T-helper 17 cell (primary cell): ENCODE measurements at places on chromosomes 7 and 10.
A peak's percentile ranks its signal among the peaks of the same experiment; 100 is the strongest.

GRCh38 chr7:17617380-17617779 is 318.9 kb downstream of the AHR start:
- H3K27me3 ChIP-seq, result peaks cover 6% of the 10 kb centered on the region
- DNase-seq, result no peak
- H3K36me3 ChIP-seq, result no peaks in the 10 kb centered on the region
- H3K4me3 ChIP-seq, result no peak overlapping the region
- no peaks in the 10 kb centered on the region for H3K4me1 ChIP-seq

- H3K4me1 ChIP-seq, result peaks cover 20% of the 10 kb centered on the region
- no peak overlapping the region for H3K4me3 ChIP-seq
- H3K36me3 ChIP-seq, result peaks cover 2% of the 10 kb centered on the region
- no peak overlapping the region for H3K27ac ChIP-seq
- DNase-seq, result no peak
Measured at GRCh38 chr7:22683379-22683778, 43.6 kb upstream of the IL6 start.

- no peak overlapping the region for H3K4me3 ChIP-seq
- no peaks in the 10 kb centered on the region for H3K27me3 ChIP-seq
- H3K36me3 ChIP-seq, result no peaks in the 10 kb centered on the region
- no peak overlapping the region for H3K27ac ChIP-seq
Measured at GRCh38 chr7:102842284-102842683, 70.5 kb upstream of the LRRC17 start.

- H3K4me3 ChIP-seq, result no peak overlapping the region
- no peak overlapping the region for H3K27ac ChIP-seq
- no peak for DNase-seq
- H3K27me3 ChIP-seq, result peaks cover 48% of the 10 kb centered on the region
- H3K36me3 ChIP-seq, result no peaks in the 10 kb centered on the region
Measured at GRCh38 chr10:123945325-123945920, 53.8 kb upstream of the CPXM2 start.

GRCh38 chr10:131537281-131537680 is 225.8 kb upstream of the TCERG1L start:
- H3K27ac ChIP-seq, result no peak overlapping the region
- no peaks in the 10 kb centered on the region for H3K36me3 ChIP-seq
- H3K4me1 ChIP-seq, result no peaks in the 10 kb centered on the region
- peaks cover 8% of the 10 kb centered on the region for H3K27me3 ChIP-seq
- H3K4me3 ChIP-seq, result no peak overlapping the region
- no peak for DNase-seq

GRCh38 chr10:28331841-28332240 is 29.0 kb upstream of the MPP7 start:
- no peaks in the 10 kb centered on the region for H3K27me3 ChIP-seq
- no peaks in the 10 kb centered on the region for H3K36me3 ChIP-seq
- peak overlapping the region; percentile 92 for H3K4me3 ChIP-seq
- no peak for DNase-seq

DNA sequence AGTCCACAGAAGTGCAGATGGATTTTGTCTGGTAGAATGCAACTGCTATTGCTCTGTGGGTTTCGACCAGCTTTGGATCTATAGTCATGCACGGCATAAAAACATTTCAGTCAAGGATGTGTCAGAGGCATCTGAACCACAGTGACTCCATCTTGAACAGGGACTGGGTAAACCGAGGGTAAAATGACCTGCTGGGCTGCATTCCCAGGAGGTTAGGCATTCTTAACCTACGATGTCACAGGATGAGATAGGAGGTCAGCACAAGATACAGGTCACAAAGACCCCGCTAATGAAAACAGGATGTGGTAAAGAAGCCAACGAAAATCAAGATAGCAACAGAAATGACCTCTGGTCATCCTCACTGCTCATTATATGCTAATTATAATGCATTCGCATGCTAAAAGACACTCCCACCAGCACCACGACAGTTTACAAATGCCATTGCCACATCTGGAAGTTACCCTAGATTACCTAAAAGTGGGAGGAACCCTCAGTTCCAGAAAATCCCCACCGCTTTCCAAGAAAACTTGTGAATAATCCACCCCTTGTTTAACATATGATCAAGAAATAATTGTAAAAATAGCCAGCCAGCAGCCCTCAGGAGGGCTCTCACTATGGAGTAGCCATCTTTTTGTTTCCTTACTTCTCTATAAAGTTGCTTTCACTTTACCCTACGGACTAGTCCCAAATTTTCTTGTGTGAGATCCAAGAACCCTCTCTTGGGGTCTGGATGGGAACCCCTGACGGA is 50.7 kb upstream of the CPXM2 start:
- H3K36me3 ChIP-seq, result no peaks in the 10 kb centered on the region
- no peak overlapping the region for H3K27ac ChIP-seq
- H3K27me3 ChIP-seq, result peaks cover 23% of the 10 kb centered on the region
- peaks cover 2% of the 10 kb centered on the region for H3K4me1 ChIP-seq

GRCh38 chr10:74103560-74104258 is 46.9 kb downstream of the AP3M1 start:
- H3K27ac ChIP-seq, result peak overlapping the region; percentile 45
- H3K4me1 ChIP-seq, result peaks cover 18% of the 10 kb centered on the region
- DNase-seq, result no peak

GRCh38 chr10:122246830-122247520 is 24.1 kb upstream of the BTBD16 start:
- no peak for DNase-seq
- H3K4me1 ChIP-seq, result no peaks in the 10 kb centered on the region
- H3K27ac ChIP-seq, result no peak overlapping the region

DNA sequence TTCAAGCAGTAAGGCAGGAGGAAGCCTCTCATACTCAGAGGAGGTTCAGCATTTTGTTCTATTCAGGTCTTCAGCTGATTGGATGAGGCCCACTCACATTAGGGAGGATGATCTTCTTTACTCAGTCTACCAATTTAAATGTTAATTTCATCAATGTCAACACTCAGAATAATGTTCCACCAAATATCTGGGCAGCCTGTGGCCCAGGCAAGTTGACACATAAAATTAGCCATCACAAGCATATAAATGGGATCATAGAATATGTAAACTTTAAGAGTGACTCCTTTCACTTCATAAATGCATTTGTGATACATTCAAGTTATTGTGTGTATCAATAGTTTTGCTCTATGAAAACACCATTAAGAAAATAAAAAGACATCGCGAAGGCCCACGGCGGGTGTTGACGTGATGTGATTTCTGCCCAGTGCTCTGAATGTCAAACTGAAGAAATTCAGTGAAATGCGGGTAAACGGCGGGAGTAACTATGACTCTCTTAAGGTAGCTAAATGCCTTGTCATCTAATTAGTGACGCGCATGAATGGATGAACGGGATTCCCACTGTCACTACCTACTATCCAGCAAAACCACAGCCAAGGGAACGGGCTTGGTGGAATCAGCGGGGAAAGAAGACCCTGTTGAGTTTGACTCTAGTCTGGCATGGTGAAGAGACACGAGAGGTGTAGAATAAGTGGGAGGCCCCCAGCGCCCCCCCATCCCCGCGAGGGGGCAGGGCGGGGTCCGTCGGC is 536.1 kb upstream of the AUTS2 start:
- no peak overlapping the region for H3K27ac ChIP-seq
- H3K27me3 ChIP-seq, result no peaks in the 10 kb centered on the region
- DNase-seq, result no peak
- no peak overlapping the region for H3K4me3 ChIP-seq
- no peaks in the 10 kb centered on the region for H3K36me3 ChIP-seq

DNA sequence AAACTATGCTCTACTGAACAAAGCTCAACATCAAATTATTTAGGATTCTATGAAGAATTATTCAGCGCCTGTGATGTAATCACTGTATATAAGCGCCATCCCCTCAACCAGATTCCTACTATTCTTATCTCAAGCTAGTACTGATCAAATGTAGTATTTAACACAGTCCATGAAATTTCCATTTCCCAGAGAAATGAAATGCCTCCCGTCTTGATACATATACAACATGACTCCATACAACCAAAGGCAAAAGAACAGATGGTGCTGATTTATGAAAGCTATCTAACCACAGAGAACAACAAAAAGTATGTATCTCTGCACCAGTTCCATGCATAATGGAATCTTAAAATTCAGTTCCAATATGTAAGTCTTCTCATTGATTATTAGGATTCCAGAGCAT is 406.1 kb downstream of the PARD3 start:
- no peaks in the 10 kb centered on the region for H3K4me1 ChIP-seq
- H3K36me3 ChIP-seq, result no peaks in the 10 kb centered on the region
- H3K27ac ChIP-seq, result no peak overlapping the region
- H3K27me3 ChIP-seq, result peaks cover 29% of the 10 kb centered on the region
- H3K4me3 ChIP-seq, result no peak overlapping the region

DNA sequence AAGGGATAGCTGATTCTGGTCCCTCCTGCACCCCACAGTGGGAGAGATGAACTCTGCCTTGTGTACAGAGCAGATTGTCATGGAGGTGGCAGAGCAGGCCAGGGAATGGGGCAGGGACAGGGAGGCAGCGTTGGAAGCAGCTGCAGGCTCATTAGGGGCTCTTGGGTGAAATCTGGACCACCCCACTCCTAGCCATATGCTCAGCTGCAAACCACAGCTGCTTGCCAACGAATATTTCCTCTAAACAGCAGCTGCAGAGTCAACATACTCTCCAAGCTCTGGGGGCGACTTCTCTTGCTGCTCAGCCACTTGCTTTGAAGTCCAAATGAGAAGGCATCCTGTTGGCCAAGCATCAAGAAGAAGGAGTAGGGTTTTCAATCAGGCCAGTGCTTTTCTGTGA is 302.3 kb upstream of the AUTS2 start:
- no peak overlapping the region for H3K4me3 ChIP-seq
- DNase-seq, result no peak
- no peaks in the 10 kb centered on the region for H3K4me1 ChIP-seq
- no peak overlapping the region for H3K27ac ChIP-seq
- no peaks in the 10 kb centered on the region for H3K27me3 ChIP-seq

- no peak overlapping the region for H3K4me3 ChIP-seq
- no peak overlapping the region for H3K27ac ChIP-seq
- no peaks in the 10 kb centered on the region for H3K27me3 ChIP-seq
- no peaks in the 10 kb centered on the region for H3K4me1 ChIP-seq
Measured at GRCh38 chr7:668139-668931, 58.2 kb upstream of the DNAAF5 start.

- H3K36me3 ChIP-seq, result no peaks in the 10 kb centered on the region
- peak overlapping the region; percentile 88 for H3K4me3 ChIP-seq
- no peak for DNase-seq
- no peaks in the 10 kb centered on the region for H3K27me3 ChIP-seq
- H3K4me1 ChIP-seq, result peaks cover 38% of the 10 kb centered on the region
Measured at GRCh38 chr10:84334811-84335210, 6.4 kb downstream of the CCSER2 start.

GRCh38 chr10:17455015-17455520 is 673 bp upstream of the ST8SIA6 start:
- DNase-seq, result no peak
- H3K27me3 ChIP-seq, result no peaks in the 10 kb centered on the region
- H3K4me3 ChIP-seq, result peak overlapping the region; percentile 86
- H3K36me3 ChIP-seq, result no peaks in the 10 kb centered on the region
- no peak overlapping the region for H3K27ac ChIP-seq

DNA sequence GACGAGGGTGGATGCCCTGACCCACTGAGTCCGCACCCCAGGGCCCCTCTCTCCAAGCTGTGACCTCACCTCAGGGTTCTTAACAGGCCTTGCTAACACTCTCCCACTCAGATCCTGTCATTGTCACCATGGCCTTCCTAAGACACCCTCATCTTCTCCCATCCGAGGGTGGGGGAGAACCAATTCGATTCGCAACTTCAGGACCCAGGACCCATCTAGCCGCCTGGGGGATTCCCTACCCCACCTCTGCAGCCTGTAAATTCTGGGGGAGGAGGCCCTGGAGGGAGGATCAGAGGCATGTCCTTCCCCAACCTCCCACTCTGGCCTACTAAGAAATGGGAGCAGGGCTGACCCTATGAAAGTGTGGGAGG is 17.4 kb downstream of the TRIM8 start:
- DNase-seq, result no peak
- no peaks in the 10 kb centered on the region for H3K27me3 ChIP-seq
- peak overlapping the region; percentile 83 for H3K27ac ChIP-seq
- H3K4me1 ChIP-seq, result peaks cover 29% of the 10 kb centered on the region
- H3K36me3 ChIP-seq, result no peaks in the 10 kb centered on the region

DNA sequence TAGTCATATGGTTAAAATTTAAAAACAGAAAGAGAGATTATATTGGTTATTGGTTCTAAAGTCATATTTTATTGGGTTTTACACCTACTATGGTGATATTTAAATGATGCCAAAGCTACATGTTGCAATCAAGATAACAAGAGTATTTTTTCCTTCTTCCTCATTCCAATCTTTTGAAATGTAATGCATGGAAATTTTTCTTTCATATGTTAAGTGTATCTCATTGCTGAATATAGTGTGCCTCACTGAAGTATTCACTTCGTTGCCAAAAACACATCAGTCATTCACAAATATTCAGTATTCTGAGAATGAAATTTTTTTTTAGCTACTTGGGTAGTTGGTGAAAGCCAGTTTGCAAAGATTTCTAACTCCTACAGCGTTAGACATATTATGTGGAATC is 19.5 kb downstream of the HDAC9 start:
- H3K27ac ChIP-seq, result no peak overlapping the region
- H3K4me3 ChIP-seq, result no peak overlapping the region
- no peaks in the 10 kb centered on the region for H3K36me3 ChIP-seq
- no peaks in the 10 kb centered on the region for H3K27me3 ChIP-seq
